CD8-positive, alpha-beta memory T cell (primary cell): ENCODE measurements at places on chromosomes 7 and 10.

DNA sequence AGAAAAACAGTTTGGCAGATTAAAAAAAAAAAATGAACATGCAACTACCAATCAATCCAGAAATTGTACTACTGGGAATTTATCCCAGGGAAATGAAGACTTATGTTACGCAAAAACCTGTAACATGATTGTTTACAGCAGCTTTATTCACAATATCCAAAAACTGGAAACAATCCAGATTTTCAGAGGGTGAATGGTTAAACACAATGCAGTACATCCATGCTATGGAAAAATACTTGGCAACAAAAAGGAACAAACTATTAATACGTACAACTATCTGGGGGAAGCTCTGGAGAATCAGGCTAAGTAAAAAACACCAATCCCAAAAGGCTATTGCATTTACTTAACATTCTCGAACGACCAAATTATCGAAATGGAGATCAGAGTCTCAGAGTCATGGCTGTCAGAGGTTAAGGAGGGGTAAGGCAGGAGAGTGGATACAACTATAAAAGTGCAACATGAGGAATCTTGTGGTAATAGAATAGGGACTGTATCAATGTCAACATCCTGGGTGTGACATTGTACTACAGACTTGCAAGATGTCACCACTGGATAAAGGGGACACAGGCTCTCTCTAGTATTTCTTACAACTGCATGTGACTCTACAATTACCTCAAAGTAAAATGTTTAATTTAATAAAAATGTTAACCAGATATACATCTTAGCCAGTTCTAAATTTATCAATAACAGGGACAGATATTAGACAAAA, 21.5 kb upstream of the RUFY2 start:
- DNase-seq: no peak

GRCh38 chr10:110813743-110814472, 57.8 kb upstream of the PDCD4 start:
- DNase-seq: no peak

DNA sequence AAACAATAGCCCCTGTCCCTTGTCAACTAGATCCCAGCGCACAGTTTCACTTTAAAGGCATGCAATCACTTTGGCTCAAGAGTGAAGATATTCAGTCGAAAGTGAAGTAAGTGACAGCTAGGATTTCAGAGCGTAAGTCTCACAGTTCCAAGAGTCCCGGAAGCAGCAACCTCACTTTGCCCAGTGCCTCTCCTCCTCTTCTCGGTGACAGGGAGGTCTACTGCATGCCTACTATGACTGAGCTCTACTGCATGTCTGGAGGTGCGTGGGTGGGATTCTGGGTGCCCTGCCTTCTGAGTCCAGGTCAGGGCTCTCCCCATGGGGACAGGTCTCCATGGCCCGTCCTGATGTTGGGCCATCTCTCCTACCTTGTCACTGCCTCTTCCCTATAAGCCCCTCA, 17.0 kb downstream of the PRKCQ start:
- no peak for DNase-seq

GRCh38 chr7:47812429-47813136, 135.7 kb downstream of the PKD1L1 start:
- DNase-seq: no peak

DNA sequence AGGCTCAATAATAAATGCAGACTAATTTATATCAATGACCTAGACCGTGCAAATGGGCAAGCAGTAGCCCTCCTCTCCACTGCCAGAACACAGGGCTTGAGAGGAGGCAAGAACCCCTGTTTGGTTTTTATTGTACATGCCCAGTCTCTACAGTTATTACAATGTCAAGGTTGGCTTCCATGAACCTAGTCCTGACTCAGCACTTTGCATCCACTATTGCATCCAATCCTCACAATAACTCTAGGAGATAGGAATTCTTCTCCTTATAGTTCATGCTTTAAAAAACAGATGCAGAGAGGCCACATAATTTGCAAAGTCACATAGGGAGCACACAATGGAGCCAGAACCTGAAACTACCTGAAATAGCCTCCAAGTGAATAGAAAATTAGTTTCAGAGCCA, 7.0 kb upstream of the COL13A1 start:
- DNase-seq: no peak
